ENCODE measurements at places on chromosomes 12 and 14.

- DNase-seq = no peak
Observed at GRCh38 chr14:74904635-74905503, 18.2 kb downstream of the RPS6KL1 start.

DNA sequence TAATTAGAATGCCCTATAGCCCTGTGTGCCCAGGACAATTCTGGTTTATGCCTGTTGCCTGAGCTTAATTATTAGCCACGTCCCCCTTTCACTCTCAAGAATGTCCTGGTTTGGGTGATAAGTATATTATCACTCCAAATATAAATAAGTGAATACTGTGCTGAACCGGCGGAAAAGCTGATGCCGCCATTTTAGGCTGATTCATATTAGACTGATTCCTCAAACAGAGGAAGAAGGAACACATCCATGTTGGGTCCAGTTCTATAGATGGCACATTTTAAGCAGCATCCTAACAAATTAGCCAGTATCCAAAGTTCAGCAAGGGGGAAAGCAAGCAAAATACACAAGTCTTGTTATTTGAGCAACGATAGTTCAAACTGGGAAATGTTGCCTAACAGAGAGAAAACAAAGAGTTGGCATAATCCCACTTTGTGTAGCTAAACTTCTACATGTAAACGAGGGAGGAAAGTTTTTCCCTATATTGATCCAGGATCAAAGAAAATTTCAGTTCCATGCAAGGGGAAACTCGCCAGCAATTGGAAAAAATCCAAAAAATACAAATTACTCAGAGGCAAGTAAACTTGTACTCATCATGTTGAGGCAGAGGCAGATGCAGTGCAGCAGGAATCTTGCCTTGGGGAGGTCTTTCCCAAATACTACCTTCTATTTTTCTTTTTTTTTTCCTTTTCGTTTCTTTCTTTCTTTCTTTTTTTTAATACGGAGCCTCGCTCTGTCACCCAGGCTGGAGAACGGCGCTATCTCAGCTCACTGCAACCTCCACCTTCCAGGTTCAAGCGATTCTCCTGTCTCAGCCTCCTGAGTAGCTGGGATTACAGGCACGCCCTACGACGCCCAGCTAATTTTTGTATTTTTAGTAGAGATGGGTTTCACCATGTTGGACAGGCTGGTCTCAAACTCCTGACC lies 96.2 kb downstream of the ITPR2 start:
- no peak for DNase-seq

- DNase-seq = peak; percentile 24
Observed at GRCh38 chr14:73750531-73750901, 36.3 kb upstream of the PNMA1 start.

GRCh38 chr12:107417004-107417403 lies 268.6 kb upstream of the PWP1 start:
- DNase-seq = no peak

DNA sequence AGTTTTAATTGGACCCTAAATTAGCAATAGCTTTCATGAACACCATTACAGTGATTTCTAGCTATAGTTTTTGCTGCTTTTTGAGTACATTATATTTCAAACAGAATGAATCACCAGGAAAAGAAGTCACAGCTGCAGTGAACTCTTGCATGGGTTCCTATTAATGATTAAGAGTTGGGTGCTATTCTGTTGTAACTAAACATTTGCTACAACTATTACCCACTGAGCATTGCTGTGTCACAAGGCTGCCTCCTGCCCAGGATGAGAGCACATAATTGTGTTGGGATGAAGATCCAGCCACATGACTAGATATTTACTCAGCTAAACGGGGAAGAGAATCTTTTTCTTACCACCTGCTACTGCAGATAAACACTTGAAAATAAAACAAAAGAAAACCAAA lies 152.7 kb downstream of the GXYLT1 start:
- no peak for DNase-seq

DNA sequence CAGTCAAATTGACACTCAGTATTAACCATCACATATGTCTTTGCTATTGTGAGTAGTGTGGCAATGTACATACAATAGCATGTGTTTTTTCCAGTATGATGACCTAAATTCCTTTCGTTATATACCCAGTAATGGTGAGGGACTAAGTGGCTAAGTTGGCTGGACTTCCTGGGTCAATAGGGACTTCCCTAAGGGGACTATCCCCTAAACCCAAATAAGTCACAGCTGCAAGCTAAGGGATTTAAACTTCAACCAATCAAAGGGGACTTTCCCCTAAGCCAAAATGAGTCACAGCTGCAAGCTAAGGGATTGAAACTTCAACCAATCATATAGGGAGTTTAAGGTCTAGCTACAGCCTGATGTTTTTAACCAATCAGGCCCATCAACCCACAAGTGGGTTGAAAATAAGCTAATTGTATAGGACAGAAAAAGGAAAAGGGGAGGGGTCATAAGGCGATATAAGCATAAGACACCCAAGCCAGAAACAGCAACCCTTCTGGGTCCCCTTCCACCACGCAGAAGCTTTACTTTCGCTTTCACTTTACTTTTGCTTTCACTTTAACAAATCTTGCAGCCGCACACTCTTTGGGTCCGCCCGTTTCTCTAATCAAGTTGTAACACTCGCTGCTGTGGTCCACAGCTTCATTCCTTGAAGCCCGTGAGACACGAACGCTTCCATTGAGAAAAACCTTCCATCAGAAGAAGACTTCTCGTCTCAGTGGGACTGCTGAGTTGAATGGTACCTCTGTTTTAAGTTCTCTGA lies 404.4 kb downstream of the FLRT2 start:
- no peak for DNase-seq

Measured in cerebellar nuclear complex (tissue), 1 donor.